ENCODE measurements at places on chromosomes 1 and 21. TPM values are rescaled to one million over a fixed set of nuclear protein-coding genes. Genes with fewer than 3 reads are reported as not detected.

DCST2 gene
- 2.4 TPM for total RNA-seq

LCE1A gene
- total RNA-seq = not detected

HNRNPCL4 gene
- total RNA-seq = not detected

COA6 gene
- 9.1 TPM for total RNA-seq

MRAP gene
- not detected for total RNA-seq

FMOD gene
- total RNA-seq = under 0.01 TPM

GNG4 gene
- 2.4 TPM for total RNA-seq

C1orf74 gene
- 4.7 TPM for total RNA-seq

TRPM2 gene
- total RNA-seq = not detected

LYPD8 gene
- total RNA-seq = 0.22 TPM

All from placental epithelial cell (primary cell).